ENCODE measurements at places on chromosomes 3 and 15.

GRCh38 chr3:55622116-55622515 is 135.0 kb upstream of the WNT5A start:
- no peak for DNase-seq

- DNase-seq, result no peak
Measured at GRCh38 chr3:47250309-47251060, 32.1 kb downstream of the KIF9 start.

DNA sequence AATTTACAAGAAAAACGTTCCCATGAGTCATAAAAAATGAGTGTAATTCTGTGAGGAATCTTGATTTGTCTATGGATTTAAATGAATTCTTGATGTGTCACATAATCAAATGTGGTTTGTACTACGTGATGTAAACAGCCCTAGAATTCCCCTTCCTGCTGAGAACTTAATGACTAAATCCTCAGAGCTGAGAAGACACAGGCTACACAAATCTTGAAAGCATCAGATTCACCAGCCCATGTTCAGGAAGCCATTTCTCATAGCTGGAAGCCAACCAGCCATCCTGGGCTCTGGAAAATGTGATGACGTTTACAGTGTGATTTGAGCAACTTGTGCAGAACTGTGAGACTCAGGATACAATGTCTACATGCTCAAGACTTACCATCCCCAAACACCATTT is 193.7 kb upstream of the MME start:
- DNase-seq, result no peak

DNA sequence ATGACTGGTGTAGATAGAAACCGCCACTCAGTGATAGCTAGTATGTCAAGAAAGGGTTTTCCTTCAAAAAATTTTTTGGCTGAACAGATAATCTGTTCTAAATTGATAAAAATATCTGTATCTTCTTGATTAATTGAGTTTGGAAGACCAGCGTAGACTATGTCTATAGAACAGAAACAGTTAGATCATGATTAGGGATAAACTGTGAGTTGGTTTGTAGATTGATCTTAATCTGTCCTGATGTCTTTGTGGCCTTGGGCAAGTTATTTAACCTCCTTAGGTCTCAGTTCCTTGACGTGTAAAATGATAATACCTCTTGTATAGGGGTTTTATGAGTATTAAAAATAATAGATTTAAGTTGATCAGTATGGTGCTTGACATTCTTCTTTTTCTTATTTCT is 4.7 kb downstream of the NFKBIZ start:
- DNase-seq, result no peak

DNA sequence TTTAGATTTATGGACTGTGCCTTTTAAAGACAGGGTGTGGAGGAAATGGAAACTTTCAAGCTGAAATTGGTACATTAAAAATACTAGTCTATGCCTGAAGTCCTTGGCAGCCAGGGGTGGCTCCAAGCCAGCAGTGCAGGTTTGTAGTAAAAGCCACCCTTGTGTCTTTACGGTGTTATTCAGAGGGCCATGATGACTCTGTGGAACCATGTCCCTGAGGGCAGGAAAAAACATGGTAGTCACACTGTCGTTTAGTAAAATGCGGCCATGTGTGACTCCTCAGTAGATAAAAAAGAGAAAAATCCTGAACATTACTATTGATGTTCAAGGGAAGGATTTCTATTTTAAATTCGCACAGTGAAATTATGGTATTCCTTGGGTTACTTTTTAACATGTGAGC is 2.7 kb downstream of the FAN1 start:
- DNase-seq, result no peak

DNA sequence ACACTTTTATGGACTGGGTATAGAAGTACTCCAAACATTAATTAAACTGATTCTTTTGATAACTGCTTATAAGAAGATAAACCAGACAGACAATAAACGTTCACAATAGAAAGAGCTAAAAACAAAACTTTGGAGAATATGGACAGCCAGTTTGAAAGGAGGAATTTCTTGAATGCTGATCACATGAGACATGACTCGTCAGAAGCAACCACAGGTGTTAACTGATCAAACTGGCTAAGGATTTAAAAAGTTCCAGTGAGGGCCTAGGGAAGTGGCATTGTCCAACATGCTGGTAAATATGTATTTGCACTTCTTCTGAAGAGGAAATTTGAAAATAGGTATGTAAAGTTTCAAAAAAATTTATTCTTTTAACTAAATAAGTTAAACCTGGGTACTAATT is 29.4 kb upstream of the AP3B2 start:
- no peak for DNase-seq

DNA sequence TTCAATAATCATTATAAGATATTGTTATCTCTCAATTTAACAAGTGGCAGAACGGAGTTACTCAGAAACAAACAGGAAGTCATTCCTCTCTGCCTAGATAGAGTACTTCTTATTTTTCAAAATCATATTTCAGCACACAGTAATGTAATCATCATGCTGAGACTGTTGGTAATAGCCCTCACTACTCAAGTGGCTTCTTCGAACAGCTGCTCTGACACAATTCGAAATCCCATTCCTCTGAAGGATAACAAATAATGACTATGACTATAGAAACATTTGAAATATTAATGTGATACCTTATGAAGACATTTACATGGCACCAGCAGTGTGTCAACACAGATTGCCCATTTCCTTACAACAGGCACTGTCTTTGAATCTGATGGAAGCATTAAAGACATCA is 1249.8 kb downstream of the NSUN3 start:
- DNase-seq, result no peak

DNA sequence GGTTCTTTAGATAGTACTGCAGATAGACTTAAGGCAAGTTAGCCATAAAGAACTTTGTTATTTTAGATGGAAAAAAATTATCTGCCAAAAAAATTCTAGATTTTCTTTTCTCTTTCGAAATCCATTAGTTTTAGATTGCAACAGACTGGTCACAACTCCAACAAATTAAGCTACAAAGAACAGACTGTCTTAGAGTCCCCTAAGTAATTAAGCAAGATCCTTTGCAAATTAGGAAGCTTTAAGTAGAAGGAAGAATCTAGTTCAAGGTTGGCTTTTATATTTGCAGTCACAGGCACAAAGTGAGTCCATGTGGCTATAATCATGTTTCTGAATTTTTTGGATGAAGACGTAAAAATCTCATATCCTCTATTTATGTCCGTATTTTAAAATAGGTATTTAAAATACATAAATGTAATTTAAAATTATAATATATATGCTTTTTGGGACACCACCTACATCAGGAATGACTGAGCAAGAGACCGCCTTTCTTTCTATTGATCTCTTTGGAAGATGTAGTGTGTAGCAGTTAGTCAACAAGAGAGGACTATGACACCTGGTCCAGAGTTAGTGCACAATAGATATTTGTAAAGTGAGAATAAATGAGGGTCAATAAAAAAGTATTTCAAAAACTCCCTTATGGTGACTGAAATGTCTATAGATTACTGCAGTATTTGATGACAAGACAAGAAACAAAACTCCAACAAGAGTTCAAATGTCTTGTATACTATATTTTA is 34.4 kb downstream of the TMEM45A start:
- DNase-seq, result no peak

DNA sequence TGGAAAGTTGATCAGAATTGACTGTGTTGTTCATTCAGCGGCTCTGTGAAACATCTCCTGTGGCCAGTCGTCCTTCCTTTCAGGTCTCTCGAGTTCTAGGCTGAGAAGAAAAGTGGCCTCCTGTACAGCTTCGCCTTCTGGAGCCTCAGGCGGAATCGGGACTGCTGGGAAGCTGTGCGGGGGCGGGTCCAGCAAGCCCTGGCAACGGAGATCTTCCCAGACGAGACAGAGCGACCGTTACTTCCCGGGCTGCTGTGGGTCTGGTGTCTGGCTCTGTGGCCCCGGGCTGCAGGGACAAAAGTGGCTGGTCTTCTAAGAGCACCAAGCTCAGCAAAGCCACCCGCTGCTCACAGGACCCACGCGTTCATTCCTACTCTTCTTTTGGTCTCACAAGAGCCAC is 88.6 kb upstream of the CACNA2D3 start:
- DNase-seq, result no peak

DNA sequence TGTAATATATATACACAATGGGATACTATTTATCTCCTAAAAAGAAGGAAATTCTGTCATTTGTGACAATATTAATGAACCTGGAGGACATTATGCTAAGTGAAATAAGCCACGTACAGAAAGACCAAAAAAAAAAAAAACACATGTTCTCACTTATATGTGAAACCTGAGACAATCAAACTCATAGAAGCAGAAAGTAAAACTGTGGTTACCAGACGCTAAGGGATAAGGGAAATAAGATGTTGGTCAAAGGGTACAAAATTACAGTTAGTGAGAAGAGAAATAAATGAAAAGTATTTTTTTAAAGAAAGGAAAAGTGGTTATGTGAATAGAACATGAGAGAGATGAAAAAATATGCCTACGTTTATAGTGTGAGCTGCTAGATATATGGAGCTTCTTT is 101.1 kb downstream of the CPNE4 start:
- DNase-seq, result no peak

GRCh38 chr3:5767304-5767703 is 579.8 kb downstream of the EDEM1 start:
- no peak for DNase-seq

- DNase-seq, result no peak
Measured at GRCh38 chr3:128113817-128114794, 9.5 kb downstream of the RUVBL1 start.

- no peak for DNase-seq
Measured at GRCh38 chr3:150681057-150681456, 22.7 kb downstream of the ERICH6 start.

DNA sequence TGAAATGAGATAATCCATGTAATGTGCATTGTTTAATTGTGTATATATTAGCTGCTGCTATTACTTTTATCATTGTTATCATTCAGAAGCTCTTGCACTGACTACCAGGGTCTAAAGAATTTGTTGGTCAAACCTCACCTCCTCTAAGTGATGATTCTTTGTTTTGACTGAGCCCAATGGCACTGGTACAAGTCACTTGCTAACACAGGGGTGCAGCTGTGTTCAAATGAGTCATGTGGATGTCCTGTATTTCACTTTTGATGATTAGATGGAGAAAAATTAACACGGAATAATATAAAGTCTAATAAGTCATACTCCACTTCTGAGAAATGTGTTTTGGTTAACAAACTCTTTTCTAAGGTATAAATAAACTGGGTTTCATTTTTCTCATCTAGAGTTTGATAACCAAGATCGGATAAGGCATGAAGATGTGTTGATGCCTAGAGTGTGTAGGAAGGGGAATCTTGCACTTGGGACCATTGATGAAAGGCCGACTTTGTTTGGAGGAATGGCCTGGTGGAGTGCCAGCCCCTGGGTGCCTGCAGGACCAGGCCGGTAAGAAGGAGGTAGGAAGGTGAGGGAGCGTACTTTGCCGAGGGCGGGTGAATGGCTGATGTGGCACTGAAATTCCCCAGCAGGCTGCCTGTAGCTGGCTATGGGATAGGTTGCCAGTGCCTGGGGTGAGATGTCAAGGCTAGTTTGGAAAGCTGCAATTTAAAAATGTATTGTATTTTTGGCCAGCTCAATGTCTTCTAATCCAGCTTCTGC is 244.7 kb upstream of the ZPLD1 start:
- DNase-seq, result no peak

- DNase-seq, result no peak
Measured at GRCh38 chr3:53809267-53809666, 37.0 kb downstream of the CHDH start.

DNA sequence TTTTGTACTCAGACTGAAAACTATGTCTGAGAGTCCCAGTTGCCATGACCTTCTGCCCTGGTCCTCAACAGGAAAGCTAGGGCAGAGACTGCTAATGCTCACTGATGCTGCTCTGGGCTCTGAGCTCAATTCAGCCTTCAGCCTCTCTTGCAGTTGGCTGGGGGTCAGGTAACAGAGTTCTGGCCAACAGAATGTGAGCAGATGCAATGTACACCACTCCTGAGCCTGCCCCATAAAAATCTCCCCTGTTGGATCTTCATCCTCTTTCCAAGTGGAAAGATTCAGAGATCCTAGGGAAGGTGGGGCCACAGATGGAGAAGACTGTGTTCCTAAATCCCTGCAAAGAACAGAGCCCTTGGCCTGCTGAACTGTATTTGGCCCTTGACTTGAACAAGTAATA is 87.8 kb downstream of the PDZRN3 start:
- DNase-seq, result no peak

- DNase-seq, result no peak
Measured at GRCh38 chr3:98003306-98003969, 31.2 kb upstream of the RIOX2 start.

- DNase-seq, result no peak
Measured at GRCh38 chr15:64544450-64544849, 84.1 kb downstream of the ZNF609 start.

DNA sequence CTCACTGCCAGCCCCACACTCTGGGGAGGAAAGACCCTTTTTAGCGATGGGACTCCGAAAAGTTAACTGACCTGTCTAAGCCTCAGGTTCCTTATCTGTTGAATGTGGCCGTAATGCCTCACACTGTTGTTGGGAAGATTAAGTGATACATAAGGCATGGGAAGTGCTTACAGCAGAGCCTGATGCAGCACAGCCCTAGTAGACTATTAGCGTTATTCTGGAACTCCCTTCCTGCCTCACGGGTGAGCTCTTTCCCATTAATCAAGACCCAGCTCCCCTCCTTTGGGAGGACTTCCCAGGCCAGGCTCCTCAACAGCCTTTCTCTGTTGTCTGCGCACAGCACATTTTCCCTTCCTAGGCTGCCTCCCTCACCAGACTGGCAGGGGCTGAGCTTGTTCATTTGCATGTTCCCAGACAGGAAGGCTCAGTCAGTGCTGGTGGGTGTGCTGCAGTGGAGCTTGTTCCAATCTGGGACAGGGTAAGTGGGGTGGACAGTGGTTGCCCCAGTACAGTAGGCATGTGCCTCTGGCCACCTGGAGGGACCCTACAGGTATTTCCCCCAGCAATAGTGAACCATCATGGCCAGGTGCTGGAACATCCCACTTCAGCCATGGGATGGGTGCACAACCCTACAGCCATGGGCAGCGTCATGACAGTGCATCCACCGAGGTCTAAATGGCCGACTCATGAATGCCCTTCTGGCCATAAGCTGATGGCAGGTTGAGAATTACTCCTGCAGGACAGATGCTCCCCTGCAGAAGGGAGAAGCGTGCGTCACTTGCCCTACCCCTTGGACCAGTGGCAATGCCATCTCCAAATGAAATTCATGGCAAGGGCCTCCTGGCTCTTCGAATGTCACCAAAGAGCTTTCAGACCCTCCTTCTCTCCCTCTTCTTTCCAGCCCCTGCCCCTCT is 5.8 kb upstream of the PSTPIP1 start:
- no peak for DNase-seq

- DNase-seq, result no peak
Measured at GRCh38 chr15:68199340-68199739, 5.8 kb downstream of the CALML4 start.

GRCh38 chr15:73624530-73624929 is 8.7 kb downstream of the NPTN start:
- no peak for DNase-seq

Measured in activated CD8-positive, alpha-beta memory T cell treated with anti-CD3 and anti-CD28 coated beads for 4 hours (primary cell).